ENCODE measurements at places on chromosomes 2 and 18.

DNA sequence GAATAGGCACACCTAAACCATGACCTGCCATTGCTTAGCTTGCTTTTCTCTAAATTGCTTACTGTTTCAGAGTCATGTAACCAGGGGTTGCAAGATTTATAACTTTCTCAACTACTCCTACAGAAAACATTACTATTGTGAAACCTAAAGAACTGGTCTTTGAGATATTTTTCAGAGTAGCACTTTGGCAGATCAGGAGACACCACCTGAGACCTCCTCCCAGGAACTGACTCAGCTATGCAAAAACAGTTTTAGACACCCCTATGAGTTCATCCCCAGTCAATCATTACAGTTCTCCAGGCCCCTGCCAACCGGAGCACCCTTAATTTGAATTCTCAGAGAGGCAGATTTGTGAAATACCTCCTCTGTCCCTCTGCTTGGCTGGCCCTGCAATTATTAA is 80.3 kb downstream of the MBOAT2 start:
- no peak for DNase-seq

GRCh38 chr2:99659874-99660273 is 170.1 kb upstream of the REV1 start:
- no peak for DNase-seq

DNA sequence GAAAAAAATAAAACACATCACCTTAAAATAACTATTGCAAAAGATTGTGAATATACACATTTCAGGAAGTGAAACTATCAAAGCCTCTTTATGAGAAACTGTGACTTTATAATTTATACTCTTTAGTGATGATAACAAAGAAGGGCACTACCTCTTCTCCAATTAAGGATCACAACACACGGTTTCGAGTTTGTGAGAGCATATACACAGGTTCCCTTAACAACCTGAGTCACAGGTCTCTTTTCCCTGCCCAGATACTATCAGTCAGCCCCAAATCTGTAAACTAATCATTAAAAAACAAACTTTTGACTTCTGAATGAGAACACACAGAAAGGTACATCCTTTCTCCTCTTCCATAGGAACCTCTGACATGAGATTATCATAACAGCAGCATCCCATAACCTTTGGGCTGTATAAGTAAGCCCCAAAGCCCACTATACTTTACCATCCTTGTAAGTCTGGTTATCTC is 44.9 kb downstream of the PTPN2 start:
- no peak for DNase-seq

GRCh38 chr18:59646228-59646962 is 50.8 kb downstream of the CCBE1 start:
- no peak for DNase-seq

- DNase-seq = no peak
Measured at GRCh38 chr2:58769111-58769863, 528.2 kb upstream of the FANCL start.

- no peak for DNase-seq
Measured at GRCh38 chr2:176653479-176654443, 384.5 kb downstream of the MTX2 start.

DNA sequence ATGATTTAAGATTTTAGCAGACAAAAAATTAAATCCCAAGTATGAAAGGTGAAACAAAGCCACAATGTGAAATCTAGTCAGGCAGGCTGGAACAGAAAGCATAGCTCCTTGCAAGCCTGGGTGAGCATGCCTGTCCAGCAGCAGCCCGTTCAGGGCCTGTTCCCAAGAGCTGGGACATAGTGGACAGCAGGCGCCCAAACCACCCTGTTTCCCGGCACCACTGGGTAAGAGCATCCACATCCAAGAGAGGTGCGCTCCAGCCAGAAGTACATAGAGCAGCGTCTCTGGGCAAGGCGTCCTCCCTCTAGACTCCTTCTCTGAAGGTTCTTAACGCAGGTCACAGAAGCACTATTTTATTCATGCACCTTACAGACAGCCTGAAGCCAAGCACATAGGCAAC is 80.8 kb downstream of the DNER start:
- no peak for DNase-seq

- no peak for DNase-seq
Measured at GRCh38 chr2:148483665-148484064, 160.9 kb upstream of the EPC2 start.

- no peak for DNase-seq
Measured at GRCh38 chr2:148745151-148745851, 100.8 kb downstream of the EPC2 start.

DNA sequence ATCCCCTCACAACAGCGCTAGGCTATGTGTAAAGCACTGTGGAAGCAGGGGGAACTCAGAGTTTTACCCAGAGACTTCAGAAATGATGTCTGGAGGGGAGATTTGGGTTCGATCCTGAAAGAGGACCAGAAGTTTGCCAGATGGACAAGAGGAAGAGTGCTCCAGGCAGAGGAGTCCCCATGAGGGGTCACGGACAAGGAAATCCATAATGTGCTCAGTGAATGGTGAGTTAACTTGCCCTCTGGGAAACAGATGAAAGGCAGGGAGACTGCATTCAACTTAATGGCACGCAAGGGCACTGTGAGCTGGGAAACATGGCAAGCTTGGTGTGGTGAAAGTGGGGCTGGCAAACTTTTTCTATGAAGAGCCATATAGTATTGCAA is 6.0 kb upstream of the ASAP2 start:
- DNase-seq = no peak

DNA sequence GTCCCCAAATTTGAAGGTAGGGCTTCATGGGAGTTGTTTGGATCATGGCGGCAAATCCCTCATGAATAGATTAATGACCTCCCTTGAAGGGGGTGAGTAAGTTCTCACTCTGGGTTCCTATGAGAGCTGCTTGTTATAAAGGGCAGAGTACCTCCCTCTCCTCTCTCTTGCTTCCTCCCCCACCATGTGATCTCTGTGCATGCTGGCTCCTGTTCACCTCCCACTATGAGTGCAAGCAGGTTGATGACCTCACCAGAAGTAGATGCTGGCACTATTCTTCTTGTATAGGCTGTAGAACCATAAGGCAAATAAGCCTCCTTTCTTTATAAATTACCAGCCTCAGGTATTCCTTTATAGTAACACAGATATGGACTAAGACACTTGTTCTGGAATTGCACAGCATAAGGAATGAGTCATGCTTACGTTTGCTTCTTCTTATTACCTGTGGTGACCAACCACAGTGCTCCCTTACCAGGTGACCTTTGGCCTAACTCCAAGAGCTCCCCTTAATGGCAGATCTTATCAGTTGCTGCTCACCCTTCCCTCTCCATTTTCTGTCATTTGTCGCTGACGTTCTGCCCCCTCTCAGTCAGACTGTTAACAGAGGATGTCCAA is 559.5 kb upstream of the GCFC2 start:
- DNase-seq = no peak

GRCh38 chr18:52442686-52443085 is 102.7 kb downstream of the DCC start:
- no peak for DNase-seq

DNA sequence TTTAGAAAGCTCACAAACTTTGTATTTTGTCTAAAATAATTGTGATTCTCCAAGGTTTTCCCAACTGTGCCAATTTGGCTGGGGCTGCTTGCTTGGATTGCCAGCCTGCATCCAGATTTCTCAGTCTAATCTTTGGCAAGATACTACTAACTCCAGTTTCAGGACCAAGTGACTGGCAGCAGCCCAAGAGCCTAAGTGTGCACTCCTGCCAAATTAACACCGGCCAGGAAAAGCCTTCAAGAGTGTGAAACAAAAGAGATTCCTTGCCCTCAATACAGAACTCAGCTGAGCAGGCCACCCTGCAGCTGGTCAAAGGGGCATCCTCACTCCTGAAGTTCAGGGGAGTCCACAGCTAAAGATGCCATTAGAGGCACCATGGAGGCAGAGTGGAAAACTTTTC is 589.0 kb upstream of the ACVR2A start:
- DNase-seq = no peak

GRCh38 chr2:48428449-48428848 is 101.5 kb upstream of the STON1 start:
- no peak for DNase-seq

DNA sequence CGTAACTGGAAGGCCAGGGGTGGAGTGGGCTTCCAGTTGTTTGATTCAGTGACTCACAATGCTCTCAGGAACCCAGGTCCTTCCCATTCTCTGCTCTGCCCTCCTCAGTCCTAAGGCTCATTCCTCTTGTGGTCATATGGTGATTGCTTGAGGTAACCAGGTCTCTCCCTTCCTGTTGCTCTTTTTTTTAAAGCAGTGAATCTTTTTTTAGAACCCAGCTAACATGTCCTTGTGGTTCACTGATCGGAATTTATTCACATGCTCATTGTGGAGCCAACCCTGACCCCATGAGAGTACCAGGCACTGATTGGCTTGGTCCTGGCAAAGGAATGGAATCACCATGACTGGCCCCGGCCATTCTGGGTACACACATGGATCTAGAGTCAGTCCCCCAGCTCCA is 7.4 kb downstream of the THNSL2 start:
- no peak for DNase-seq

DNA sequence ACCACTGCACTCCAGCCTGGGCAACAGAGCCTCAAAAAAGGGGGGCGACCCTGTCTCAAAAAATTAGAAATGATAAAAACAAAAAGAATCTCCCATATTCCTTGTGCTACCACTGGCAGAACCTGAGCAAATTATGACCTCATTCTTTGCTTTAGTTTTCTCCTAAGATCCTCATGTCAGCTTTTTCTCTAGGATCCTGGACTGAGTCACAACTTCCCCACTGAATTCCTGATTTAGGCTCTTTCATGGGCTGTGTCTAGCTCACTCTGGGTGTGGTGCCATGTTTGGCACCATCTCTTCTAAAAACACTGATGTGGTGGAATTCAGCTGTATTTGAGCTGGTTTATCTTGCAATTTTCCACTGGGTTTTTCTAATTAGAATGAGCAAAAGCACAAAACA is 37.1 kb downstream of the EXOC6B start:
- no peak for DNase-seq

GRCh38 chr2:191145769-191146471 is 4.9 kb downstream of the STAT4 start:
- no peak for DNase-seq

- DNase-seq = no peak
Measured at GRCh38 chr2:128769457-128770142, 450.9 kb upstream of the HS6ST1 start.

DNA sequence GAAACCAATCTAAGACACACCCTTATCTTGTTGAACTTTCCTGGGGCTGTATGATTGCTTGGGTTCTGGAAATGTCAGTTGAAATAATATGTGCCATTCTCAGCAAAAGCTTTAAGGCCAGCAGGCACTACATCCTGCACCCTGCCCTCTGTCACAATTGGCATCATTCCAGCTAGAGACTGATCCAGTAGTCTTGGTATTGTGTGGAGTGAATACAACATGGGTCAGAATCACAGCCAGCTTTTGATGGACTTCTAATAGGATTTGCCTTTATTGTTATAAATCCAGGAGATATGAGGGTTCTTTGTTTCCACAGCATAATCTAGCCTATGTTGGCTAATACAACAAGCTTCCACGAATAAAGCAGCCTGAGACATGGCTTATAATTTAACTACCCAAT is 617.0 kb upstream of the CDH2 start:
- no peak for DNase-seq

DNA sequence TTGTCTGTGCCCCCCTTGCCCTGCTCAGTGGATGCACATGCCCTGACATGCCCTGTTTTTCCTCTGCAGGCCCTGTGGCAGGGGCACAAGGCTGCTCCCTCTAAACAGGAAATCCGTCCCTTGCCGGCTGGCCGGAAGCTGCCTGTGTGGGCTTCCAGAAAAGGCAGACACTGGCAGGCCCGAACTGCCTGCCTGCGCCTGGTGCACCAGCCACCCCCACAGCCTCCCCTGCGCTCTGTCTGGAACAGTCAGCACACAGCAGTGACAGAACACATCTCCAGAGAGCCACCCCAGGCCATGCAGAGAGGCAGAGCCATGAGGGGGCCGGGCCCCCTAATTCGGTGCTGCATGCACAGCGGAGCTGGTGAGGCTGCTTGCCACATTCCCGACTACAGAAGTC is 33.5 kb downstream of the LOXHD1 start:
- no peak for DNase-seq

- no peak for DNase-seq
Measured at GRCh38 chr18:24964216-24964615, 387.8 kb downstream of the ZNF521 start.

DNA sequence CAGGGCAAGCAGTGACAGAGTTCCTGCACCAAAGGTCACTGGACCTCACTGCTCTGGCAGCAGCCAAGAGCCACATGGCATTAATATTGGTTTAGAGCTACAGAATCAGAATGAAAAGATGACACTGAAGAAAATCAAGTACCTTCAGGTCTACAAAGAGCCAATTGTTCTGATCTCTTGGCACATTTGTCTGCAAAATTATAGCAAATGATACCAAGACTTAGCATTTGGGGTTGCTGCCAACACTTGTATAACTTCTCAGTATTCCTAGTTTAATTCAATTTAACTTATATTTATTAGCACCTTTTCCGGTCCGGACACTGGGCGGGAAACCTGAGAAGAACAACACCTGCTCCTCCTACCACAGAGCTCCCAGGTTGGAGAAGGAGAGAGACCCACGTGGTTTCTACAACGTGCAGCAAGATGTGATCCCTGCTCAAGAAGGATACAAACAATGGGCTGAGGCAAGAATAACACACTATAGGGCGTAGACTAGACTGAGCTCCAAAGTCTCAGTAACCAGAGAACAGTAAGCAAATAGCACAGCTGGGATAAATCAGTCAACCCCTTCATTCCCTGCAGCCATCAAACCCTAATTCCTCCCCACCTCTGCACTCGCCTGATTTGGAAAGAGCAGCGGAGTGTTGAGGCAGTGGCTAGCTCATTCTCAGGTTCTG is 2.4 kb downstream of the LRRC30 start:
- no peak for DNase-seq

- no peak for DNase-seq
Measured at GRCh38 chr18:64110692-64111480, 38.0 kb downstream of the LINC00305 start.

GRCh38 chr2:55228226-55228563 is 3.9 kb downstream of the CLHC1 start:
- no peak for DNase-seq

GRCh38 chr18:24456549-24456948 is 3.9 kb upstream of the HRH4 start:
- no peak for DNase-seq

DNA sequence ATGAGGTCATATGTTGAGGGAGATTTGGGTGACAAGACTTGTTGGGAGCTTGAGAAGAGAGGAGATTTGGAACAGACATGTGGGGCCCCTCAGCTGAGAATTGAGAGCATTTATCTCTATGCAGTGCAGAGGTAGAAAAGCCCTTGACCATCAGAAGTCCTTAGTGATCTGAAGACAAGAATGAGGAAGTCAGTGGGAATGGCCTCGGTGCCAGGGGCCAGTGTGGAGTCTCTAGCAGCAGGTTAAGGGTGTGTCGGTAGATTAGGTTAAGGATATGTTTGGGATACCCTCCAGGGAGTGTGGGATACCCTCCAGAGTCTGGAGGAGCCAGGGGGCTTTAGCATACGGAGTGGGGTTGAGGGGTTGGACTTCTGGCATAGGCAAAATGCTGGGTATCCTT is 41.6 kb downstream of the FBXO48 start:
- DNase-seq = no peak

GRCh38 chr2:219228041-219228910 is 1.2 kb downstream of the ATG9A start:
- no peak for DNase-seq

GRCh38 chr2:15049096-15049993 is 416.8 kb downstream of the LRATD1 start:
- DNase-seq = no peak
